ENCODE measurements at places on chromosomes 5 and 9.

- no peak for DNase-seq
These were observed 21.6 kb downstream of the FBXL7 start for GRCh38 chr5:15521381-15522186.

- DNase-seq: no peak
These were observed 94.2 kb downstream of the PAX5 start for GRCh38 chr9:36939655-36940499.

DNA sequence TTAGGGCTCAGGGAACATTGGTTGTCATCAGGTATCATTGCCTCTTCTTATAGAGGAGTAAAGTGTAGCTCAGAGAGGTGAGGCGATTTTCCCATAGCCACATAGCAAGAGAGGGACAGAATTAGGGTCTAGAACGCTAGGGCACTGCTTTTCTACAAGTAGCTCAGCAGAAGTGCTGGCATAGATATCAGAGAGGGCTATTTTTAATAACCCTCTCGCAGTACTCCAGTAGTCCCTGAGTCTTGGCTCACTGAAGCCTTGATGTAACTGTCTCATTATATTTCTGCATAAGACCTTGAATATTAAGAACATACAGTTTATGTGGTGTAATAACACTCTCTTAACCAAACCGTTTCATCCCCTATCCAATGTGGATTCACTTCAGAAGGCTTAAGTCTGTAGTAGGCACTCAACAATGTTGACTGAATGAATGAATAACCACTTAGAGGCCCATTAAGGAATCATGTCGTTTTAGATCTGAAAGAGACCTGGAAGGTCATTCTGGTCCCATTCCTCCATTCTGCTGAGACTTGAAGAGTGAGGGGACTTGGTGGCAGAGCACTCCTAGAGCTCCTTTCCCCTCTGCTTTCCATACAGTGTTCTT is 4.7 kb upstream of the FRMPD1 start:
- no peak for DNase-seq

GRCh38 chr9:36423206-36423605 is 23.1 kb upstream of the RNF38 start:
- no peak for DNase-seq

GRCh38 chr5:65830856-65831255 is 95.5 kb upstream of the ERBIN start:
- DNase-seq: no peak

DNA sequence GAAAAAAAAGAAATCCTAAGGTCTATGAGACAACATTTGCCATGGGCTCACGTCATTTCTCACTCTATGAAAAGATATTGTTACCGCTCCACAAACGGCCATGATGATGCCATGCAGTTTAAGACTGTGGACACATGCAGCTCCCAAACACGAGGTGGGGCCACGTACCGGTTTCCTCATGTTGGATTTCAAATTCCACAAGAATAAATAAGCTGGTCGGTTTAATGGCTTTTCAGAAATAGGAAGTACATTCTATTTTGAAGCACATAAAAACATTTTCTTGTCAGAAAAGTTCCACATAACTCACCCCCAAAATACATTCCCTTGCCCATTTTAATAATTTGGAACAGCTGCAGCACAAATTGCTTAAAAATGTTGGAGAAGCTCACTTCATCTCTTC is 130.6 kb downstream of the MYO10 start:
- no peak for DNase-seq

- DNase-seq: no peak
These were observed 299.3 kb downstream of the ENC1 start for GRCh38 chr5:74341221-74341620.

GRCh38 chr5:167814828-167815227 is 476.6 kb upstream of the WWC1 start:
- DNase-seq: no peak

DNA sequence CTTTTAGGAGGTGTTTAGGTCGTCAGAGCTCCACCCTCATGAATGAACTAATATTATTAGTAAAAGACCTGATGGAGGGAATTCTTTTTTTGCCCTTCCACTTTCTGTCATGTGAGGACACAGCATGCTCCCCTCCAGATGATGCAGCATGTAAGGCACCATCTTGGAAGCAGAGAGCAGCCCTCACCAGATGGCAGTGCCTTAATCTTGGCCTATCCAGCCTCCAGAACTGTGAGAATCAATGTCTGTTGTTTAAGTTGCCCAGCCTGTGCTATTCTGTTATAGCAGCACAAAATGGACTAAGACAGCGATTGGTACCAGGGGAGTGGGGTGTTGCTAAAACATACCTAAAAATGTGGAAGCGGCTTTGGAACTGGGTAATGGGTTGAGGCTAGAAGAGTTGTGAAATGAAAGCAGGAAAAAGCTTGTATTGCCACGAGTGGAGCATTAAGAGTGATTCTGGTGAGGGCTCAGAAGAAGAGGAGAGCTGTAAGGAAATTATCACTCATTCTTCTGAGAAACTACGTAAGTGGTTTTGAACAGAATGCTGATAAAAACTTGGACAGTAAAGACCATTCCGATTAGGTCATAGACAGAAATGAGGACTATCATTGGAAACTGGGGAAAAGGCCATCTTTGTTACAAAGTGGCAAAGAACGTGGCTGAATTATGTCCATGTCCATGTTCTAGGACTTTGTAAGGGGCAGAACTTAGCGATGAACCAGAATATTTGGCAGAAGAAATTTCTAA is 28.6 kb downstream of the PTPDC1 start:
- no peak for DNase-seq

DNA sequence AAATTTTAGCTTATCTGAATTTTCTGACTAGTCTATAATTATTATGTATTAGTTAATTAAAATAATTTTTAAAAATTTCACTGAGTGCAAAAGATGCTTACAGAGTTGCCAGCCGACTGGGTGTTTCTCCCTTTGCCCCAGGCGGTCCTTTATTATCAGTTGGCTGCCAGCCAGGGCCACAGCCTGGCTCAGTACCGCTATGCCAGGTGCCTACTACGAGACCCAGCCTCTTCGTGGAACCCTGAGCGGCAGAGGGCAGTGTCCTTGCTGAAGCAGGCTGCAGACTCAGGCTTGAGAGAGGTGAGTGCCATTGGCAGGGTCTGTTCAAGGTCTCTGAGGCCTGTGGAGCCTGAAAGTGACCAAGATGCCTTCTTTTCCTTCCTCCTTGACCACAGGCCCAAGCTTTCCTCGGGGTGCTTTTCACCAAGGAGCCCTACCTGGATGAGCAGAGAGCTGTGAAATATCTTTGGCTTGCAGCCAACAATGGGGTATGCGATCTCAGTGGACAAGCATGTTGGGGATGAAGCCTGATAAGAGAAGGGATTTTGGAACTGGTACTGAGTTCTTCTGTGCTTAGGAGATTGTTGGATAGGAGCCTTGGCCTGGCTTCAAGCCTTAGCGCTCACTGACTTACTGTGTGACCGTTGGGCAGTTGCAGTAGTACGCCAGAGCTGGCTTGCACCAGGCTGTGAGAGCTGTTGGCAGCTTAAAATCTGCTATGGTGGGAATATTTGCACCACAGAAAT is 10.6 kb downstream of the DELE1 start:
- DNase-seq: no peak

- DNase-seq: no peak
These were observed 3.5 kb downstream of the PAIP1 start for GRCh38 chr5:43553381-43553780.

GRCh38 chr9:93117924-93118862 is 15.9 kb downstream of the NINJ1 start:
- no peak for DNase-seq

DNA sequence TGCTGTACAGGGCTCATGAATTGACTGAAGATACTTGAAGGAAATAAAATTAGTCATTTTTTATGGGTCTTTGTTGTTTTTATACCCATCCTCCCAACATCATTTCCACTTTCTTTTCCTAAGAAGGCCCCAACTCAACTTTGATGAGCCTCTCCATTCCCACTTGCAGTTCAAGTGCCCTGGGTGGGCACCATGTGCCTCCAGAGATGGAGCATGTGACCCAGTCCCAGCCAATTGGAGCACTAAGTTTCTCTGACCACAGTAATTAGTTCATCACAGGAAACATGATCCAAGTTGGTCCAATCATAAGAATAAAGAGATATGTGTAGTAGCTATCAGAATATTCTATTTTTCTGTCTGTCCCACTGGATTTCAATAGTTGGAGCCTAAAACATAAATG is 46.9 kb downstream of the HTR4 start:
- DNase-seq: no peak

GRCh38 chr9:123745451-123745850 is 184.5 kb downstream of the DENND1A start:
- no peak for DNase-seq

DNA sequence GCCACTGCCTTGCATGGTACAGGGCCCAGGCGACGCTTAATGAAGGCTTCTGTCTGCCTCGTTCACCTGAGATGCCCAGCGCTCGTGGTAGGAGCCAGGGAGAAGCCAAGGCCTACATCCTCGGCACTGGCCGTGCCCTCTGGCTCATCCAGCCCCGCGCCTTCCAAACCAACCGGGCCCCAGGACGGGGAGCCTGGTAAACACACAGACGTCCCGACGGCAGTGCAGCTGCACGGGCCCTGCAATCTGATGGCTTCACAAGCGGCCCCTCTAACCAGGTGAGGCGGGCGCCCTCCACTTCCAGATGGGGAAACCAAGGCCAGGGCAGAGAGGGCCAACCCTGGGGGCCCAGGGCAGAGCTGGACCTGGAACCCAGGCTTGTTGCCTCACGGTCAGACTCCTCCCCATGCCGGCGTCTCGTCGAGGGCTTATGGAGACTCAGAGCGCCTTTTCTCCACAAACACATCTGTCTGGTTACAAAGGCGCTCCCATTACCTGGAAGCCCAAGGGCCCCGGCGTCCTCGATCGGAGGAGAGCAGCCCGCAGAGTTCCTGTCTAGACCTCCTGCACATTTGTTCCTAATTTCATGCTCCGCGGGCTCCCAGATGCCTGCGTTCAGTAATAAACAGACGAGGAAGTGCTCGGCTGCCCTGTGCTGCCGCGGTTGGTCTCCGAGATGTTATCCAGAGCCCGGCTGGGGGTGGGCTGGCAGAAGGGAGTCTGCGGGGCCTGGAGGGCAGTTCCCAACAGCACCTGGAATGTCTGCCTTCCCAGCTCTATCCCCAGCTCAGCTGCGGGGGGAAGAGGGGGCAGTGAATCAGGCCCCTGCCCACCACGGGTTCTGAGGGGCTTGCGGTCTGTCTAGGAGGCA is 23.5 kb downstream of the FAM163B start:
- no peak for DNase-seq

DNA sequence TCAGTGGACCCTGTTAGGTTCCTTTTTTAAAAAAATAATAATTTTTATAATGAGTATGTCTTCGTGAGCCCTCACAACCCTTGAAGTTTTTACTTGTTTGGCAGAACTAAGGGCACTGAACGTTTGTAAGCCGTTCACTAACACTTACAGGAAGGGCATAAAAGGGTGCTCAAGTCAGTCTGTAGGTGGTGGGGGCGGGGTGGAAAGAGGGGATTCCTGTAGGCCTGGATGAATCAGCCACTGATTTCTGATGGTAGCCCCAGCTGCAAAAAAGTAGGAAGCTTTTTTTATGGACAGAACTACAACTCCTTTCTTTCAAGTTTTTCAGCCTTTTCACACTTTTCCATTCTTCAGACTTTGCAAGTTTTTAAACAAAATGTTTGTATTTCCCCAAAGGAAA is 35.8 kb downstream of the PIK3R1 start:
- DNase-seq: peak; percentile 58

- no peak for DNase-seq
These were observed 33.4 kb upstream of the TTC1 start for GRCh38 chr5:159975462-159976019.

DNA sequence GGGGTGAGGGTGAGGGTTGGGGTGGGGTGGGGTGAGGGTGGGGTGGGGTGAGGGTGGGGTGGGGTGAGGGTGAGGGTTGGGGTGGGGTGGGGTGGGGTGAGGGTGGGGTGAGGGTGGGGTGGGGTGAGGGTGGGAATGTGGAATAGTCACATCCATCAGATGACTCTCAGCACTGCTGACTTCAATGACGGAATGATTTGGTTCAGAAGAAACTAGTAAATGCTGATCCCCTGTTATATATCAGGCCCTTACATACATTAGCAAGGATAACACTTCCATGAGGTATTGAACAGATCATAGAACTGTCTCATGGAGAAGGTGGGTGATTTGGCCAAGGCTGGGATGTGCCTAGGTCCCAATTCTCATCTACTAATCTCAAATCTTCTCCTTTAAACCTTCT is 24.5 kb upstream of the C5orf47 start:
- DNase-seq: no peak

DNA sequence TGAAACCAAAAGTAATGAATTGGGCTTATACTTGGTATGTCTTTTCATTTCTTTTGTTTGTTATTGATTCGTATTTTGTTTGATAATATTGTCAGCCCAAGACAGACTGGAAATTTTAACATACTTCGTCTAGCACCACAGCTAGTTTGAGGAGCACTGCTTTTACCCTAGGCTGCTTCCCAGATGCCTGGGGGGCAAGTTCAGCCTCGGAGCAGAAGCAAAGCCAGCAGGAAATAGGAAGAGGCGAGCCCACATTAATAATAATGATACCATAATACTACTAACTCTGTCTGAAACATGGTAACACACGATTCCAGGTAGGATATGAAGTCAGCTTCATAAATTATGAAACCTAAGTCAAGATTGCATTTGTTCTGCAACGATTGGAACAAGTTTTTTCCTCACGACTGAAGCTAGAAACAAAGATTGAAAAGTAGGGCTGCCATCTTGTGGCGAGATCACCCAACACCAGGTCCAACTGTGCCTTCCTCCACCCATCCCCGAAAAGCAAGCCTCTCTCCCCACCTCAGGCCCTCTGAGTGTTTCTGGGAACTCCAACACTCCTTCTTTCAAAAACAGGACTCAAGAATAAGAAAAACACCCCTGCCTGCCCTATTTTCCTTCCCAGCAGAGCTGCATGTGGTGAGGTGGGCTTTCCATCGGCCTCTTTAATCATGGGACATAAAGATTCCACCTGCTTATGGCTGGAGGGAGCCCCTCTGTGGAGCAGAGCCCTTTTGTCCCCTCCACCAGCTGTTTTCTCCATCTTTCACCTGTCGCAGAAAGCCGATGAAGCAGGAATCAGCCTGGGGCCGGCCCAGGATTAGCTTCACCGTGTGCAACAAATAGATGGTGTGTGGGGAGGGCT is 236.4 kb downstream of the CAAP1 start:
- DNase-seq: no peak

- no peak for DNase-seq
These were observed 81.3 kb downstream of the OSTF1 start for GRCh38 chr9:75169623-75170022.

GRCh38 chr5:68178579-68178978 is 37.0 kb upstream of the PIK3R1 start:
- DNase-seq: no peak
